Right hindlimb (tissue), 1 donor: ENCODE measurements at places on chromosomes 3 and 15.
A peak's percentile ranks its signal among the peaks of the same experiment; 100 is the strongest.

DNA sequence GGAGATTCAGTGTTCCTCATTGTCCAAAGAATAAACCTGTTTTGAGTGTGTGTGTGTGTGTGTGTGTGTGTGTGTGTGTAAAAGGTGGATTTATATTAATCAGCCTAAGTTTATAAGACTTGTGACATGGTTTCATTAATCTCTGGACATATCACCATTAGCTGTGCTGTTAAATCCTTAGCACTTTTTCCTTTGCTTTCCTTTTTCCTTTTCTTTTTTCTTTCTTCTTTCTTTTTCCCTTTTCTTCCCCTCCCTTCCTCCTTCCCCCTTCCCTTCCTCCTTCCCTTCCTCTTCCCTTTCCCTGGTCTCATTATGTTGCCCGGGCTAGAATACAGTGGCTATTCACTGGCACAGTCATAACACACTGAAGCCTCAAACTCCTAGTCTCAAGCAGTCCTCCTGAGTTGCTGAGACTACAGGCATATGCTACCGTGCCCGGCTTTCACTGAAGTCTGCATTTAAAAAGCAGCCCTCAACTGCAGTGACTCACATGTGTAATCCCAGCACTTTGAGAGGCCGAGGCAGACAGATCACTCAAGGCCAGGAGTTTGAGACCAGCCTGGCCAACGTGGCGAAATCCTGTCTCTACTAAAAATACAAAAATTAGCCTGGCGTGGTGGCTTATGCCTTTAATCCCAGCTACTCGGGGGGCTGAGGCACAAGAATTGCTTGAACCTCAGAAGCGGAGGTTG lies 28.6 kb upstream of the ITPKA start:
- no peak for DNase-seq

DNA sequence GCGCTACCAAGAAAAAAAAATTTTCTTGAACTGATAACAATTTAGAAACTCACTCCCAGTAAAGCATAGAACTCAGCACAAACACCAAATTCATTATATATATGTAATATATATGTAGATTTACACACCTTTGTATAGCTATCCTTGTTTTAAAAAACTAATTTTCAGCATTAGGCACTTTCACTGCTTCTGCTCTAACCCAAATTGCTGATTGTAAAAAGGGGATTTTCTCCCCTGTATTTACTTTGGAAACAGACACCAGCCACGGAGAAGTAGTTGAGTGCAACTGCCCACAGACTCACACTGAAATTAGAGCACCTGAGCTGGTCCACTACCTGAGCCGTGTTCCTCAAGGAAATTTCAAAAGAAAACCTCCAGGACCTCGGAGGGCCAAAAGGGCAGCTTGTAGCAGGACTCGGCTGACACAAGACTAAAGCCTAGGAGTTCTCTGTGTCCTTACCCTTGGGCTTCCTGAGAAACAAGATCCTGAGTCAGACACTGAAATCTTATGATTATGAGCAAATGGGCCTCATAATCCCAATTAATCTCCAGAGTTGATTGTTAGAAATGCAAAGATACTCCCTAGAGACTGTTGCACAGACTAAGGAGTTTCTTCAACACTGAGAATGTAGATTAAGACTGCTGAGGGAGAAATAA lies 106.0 kb downstream of the TNIK start:
- DNase-seq, result no peak

DNA sequence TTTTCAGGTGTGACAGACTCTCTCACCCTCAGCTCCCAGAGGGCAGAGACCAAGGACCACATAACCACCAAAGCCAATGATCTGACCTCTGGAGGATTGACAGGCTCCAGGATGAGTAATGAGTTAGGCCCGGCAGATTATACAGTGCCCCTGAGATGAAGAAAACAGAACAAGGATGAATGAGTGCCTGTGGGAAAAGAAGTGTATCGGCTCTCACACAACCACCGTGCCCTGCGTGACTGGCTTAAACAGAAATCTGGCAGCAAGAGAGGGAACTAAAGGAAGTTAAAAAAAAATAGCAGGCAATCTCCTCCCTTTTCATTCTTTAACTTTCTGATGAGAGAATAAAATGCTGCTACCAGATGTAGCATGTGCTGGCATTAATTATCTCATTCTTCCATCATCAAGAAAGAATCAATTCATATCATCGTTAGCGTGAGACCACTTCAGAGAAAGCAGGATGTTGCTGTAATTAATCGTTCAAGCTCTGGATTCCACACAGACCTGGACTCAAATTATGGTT lies 227.5 kb upstream of the COL8A1 start:
- no peak for DNase-seq

GRCh38 chr3:36248374-36248773 lies 131.9 kb upstream of the STAC start:
- DNase-seq, result no peak

GRCh38 chr15:89628806-89629715 lies 26.2 kb downstream of the KIF7 start:
- no peak for DNase-seq

- DNase-seq, result no peak
Observed at GRCh38 chr15:89753855-89754254, 2.8 kb upstream of the MESP1 start.

GRCh38 chr15:45637552-45638033 lies 2.8 kb downstream of the SQOR start:
- peak; percentile 56 for DNase-seq

DNA sequence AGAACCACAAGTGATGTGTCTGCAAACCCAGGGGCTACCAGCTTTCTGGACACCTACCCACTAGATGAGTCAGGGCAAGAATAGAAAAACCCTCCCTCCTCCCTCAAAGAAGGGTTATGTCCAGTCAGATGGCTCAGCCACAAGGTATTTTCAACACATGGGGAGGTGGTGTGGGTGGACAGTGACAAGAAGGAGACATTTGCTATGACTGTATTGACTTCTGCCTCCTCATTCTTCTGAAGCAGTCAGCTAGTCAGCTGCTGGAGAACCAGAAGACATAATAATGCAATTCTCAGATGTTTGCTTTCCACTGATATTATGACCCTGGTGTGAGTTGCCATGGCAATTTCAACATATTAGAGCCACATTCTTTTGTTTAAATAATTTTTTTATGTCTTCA lies 66.7 kb upstream of the GOLGA8B start:
- no peak for DNase-seq

- no peak for DNase-seq
Observed at GRCh38 chr3:22659651-22660475, 543.3 kb upstream of the UBE2E2 start.

GRCh38 chr3:56915966-56916586 lies 114.3 kb upstream of the ARHGEF3 start:
- DNase-seq, result no peak

DNA sequence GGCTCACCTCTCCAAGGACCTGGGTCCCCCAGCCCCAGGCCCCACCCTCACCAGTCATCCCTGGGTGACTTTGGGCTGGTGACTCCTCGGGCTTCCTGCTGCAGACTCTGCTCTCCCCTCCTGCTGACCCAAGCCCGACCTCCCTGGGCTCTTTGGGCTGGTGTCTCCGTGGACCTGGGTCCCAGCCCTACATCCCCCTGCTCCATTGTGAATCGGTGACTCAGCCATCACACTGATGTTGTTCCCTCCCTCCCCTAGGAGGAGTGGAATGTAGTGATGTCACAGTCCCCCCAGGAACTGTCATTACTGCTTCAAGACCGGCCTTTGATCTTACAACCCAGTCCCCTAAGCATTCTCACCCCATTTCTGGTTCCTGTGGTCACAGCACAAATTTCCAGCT lies 83.7 kb downstream of the ADAMTS7 start:
- DNase-seq, result no peak

GRCh38 chr3:10333349-10333650 lies 12.4 kb upstream of the SEC13 start:
- no peak for DNase-seq

GRCh38 chr3:52704611-52705437 lies 767 bp downstream of the GLT8D1 start:
- peak; percentile 50 for DNase-seq

DNA sequence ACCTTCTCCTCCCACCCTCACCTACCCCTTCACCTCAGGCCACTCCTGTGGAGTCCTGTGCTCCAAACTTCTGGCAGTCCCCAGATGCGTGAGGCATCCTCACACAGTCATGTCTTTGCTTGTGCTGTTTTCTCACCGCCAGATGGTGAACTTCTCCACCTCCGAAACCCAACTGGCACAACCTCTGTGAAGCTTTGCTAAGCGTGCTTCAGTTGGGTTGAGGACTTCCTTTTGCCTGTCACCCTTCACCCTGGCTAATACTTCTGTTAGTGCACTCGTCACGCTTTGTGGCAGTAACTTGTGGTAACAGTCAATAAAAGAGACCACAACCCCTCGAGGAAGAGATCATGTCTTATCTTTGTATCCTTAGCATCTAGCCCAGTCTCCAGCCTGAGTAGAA lies 42.0 kb upstream of the SKOR1 start:
- DNase-seq, result no peak

GRCh38 chr15:86905625-86906256 lies 826.1 kb downstream of the AGBL1 start:
- DNase-seq, result no peak

DNA sequence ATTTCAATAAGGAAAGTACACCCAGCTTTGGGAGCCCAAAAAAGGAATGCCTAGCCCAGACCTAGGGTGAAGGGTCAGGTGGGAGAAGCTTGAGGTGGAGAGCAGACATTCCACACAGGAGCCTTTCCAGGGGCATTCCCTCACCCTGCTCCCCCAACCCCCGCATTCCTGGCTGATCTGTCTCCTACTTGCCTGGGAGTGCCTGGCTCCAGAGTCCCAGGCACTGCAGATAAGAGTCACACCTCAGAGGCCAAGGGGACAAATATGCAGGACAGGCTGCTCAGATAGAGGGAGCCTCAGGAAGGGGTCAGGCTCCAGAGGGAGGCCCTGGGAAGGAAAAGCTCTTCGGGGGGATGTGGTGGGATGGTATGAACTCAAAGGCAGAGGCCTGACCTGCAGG lies 20.8 kb upstream of the HCN4 start:
- no peak for DNase-seq

GRCh38 chr3:129618186-129618820 lies 11.8 kb upstream of the PLXND1 start:
- peak; percentile 17 for DNase-seq

- DNase-seq, result no peak
Observed at GRCh38 chr15:54518156-54518882, 540.1 kb downstream of the UNC13C start.

GRCh38 chr3:110789315-110789714 lies 282.3 kb upstream of the NECTIN3 start:
- no peak for DNase-seq

DNA sequence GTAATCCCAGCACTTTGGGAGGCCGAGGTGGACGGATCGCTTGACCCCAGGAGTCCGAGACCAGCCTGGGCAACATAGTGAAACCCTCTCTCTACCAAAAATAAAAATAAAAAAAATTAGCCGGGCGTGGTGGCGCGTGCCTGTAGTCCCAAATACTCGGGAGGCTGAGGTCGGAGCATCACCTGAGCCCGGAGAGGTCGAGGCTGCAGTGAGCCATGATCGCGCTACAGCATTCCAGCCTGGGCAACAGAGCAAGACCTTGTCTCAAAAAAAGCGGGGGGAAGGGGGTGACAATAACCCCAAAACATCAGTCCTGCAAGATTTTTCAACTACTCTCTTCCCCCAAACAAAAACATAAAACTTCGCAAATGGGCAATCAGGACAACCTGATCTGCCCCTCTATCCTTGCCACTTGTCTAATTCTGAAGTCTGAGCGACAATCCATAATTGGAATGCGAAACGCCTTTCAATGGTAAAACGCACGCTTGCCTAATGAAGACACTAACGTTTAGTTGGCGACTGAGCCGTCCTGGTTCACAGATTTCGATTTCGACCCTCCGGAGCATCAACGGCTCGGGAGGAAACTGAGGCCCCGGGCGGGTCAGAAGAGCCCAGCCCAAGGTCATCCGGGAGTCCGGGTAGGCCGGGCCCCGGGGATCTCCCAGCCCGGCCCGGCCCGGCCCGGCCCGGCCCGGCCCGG lies 868 bp downstream of the BTBD1 start:
- DNase-seq, result no peak

GRCh38 chr3:41338276-41338675 lies 139.0 kb downstream of the CTNNB1 start:
- no peak for DNase-seq

GRCh38 chr3:133863911-133864310 lies 31.8 kb downstream of the RAB6B start:
- DNase-seq, result no peak

DNA sequence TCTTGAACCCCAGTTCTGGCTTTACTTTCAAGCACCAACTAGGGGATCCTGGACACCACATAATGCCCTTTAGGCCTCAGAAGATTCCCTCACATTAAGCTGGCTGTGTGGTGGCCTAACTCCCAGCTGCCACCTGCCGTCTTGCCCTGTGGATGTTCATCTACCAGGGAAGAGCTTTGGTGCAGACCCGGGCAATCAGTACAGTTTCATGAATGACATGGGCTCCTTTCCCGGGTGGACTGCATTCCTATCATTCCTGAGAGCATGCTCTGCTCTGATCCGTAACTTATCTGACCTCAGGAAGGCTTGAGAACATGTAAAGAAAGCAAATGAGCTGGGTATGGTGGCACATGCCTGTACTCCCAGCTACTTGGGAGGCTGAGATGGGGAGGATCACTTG lies 50.0 kb upstream of the GSK3B start:
- DNase-seq, result no peak

DNA sequence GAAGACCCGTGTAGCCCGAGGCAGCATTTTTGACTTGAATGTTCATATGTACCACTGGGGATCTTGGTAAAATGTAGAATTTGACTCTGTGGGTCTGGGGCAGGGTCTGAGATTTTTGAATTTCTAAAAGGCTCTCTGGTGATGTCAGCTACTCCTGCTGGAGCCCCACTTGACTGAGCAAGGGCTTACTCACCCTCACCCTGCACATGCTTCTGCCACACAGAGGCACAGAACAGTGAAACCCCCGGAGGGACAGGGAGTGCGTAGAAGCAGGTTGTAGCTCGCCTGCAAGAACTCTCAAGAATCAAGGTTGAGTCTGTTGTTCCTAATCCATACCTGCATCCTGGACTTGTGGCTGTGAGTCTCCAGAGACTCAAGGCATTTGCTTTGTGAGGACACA lies 41.1 kb downstream of the SLCO3A1 start:
- no peak for DNase-seq

GRCh38 chr3:141306276-141306675 lies 62.0 kb upstream of the ZBTB38 start:
- DNase-seq, result no peak

GRCh38 chr3:16802389-16802788 lies 82.4 kb upstream of the PLCL2 start:
- DNase-seq, result no peak

GRCh38 chr15:63395730-63396151 lies 14.1 kb upstream of the CA12 start:
- peak; percentile 1 for DNase-seq

DNA sequence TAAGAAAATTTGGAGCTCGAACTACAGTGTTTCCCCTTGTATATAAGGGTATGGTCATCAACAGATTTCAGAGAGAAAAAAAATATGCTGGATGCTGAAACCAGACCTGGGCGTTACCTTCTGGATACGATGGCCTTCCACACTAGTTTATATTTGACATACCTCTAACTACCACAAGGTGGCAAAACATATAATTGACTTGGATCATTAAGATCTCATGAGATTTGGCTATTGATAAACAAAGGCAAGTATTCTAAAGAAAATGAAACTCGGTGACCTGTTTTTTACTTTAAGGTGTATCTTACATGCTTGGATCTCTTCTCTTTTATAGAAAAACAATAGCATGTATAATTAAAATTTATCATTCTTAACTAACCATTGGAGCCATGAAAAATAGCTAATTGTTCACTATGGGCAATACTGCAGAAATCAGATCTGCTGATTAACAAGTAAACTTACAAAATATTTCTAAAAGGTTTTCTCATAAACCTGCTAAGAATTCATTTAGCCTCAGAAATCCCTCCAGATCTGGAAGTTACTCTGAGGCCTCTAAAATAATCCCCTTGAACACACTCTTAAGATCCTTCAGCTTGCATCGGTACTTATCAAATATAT lies 300.6 kb upstream of the KCNH8 start:
- DNase-seq, result no peak
